Activated CD4-positive, alpha-beta T cell treated with anti-CD3 and anti-CD28 coated beads, Interleukin-10, Interleukin-2, amounts not matched to agents 100 ng/mL and 50 ng/mL, durations not matched to agents 16 hours and 8 hours (primary cell): ENCODE measurements at places on chromosomes 1 and 21.

GRCh38 chr1:159941141-159941540, 4.3 kb downstream of the IGSF9 start:
- DNase-seq, result no peak

DNA sequence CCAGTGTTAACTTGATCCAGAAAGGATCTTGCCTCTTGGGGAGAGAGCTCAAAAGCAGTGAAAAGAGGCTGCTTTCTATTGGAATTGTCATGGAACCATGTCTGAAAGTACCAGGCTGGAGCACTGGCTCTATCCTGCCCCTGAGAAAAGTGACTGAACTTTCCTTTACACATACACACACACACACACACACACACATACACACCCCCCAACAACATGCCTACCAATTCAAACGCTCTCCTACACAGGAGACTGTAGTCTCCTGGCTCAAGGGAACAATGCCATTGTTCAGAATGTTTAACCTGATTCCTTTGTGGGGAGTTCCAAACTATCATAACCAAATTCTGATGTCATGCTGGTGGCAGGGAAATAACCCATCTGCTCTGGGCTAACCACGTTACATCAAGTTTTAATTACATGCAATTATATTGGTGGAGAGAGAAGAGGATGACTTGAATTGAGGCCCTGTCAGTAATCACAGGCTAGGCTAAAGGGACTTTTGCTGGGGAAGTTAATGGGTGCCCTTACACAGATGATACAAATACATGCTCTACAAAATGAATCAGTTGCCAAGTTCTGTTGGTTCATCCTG, 52.3 kb upstream of the DUSP10 start:
- peak; percentile 64 for DNase-seq

GRCh38 chr1:59879574-59879973, 47.0 kb downstream of the CYP2J2 start:
- DNase-seq, result peak; percentile 34

- DNase-seq, result no peak
Observed at GRCh38 chr1:212593821-212594251, 14.7 kb upstream of the ATF3 start.

GRCh38 chr1:38814444-38814983, 45.1 kb downstream of the RRAGC start:
- no peak for DNase-seq

DNA sequence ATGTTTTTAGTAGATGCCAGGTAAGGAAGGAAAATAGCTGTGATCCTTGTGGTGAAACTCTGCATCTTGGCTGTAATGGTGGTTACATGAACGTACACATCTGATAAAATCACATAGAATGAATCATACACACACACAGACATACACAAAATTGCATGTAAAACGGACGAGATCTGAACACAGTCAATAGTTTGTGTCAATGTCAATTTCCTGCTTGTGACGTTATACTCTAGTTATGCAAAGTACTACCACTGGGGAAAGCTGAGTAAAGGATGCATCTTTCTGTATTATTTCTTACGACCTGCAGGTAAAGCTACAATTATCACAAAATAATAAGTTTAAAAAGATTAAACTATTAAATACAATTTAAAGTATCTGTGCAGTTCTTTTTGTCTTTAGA, 493.7 kb upstream of the ZP4 start:
- no peak for DNase-seq

- no peak for DNase-seq
Observed at GRCh38 chr21:14838400-14838799, 226.4 kb downstream of the NRIP1 start.

- DNase-seq, result no peak
Observed at GRCh38 chr1:160521554-160521953, 1.5 kb downstream of the SLAMF6 start.

DNA sequence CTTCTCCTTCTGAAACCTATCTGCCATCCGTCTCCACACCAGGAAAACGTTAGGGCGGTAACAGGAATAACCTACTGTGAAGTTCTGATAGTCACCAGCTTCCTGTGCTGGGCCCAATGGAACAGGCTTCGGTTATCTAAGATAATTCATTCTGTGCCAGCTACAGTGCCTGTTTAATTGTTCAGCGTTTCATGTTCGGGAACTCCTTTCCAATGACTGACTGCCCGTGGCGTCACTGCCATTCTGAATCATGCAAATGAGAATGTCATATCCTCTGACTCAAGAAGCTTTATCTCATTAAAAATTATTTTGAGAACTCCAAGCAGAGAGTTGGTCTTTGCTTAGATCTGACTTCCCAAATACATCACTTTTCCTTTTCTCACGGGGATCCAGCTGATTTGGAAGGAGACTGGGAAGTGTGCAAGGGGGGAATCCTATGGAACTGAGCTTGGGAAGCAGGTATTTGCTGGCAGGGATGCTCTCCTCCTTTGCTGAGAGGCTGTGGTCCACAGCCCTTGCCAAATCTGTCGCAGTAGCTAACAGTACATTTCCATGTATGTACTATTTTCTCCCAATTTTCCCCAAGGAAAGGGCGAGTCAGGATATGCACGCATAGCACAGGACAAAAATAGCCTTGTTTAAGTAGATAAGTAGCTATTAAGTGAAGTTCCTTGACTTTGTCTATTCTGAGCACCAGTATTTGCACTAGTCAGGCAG, 358.7 kb downstream of the LTN1 start:
- no peak for DNase-seq

DNA sequence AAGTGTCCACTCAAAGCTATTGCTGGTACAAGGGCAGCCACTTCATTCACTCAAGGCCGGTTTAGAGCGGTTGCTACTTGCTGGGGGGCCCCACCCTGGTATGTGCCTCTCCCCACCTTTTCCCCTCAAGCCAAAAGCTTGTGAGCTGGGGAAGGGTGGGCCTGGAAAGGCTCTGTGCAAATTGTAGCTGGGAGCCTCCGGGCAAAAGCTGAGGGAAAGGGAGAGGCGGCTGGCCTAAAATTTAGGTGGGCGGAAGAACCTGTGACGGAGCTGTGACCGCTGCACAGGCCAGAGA, 306 bp upstream of the SH3D21 start:
- no peak for DNase-seq

DNA sequence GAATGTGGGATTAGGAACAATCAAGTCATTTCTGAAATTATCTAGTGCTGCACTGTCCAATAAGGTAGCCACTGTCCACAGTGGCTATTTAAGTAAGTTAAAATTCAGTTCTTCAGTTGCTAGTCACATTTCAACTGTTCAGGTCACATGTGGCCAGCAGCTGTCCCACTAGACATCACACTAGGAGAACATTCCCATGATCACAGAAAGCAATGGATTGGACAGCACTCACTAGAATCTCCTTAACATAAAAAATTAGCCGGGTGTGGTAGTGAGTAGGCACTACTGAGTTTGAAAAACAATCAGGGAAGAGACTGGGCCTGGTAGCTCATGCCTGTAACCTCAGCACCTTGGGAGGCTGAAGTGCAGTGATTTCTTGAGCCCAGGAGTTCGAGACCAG, 33.6 kb downstream of the NUP133 start:
- no peak for DNase-seq

GRCh38 chr21:26659182-26659581, 86.1 kb upstream of the CYYR1 start:
- DNase-seq, result no peak

GRCh38 chr1:20416706-20417105, 69.3 kb downstream of the CAMK2N1 start:
- no peak for DNase-seq

DNA sequence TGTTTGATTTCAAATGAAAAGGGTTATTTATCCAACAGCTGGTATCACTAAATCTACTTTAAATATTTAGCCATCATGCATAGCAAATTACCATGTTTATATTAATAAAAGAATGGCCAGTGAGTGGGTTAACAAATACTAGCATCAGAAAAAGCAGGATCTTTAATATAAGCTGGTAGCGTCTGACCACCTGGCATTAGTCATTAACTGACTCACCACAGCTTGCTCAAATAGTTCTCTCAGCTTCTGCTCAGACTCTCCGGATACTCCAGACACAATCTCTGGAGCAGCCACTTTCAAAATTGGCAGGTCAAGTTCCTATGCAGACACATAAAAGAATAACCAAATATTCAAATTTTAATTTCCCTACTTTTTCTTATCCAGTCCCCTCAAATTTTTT, 29.6 kb downstream of the NVL start:
- peak; percentile 23 for DNase-seq

DNA sequence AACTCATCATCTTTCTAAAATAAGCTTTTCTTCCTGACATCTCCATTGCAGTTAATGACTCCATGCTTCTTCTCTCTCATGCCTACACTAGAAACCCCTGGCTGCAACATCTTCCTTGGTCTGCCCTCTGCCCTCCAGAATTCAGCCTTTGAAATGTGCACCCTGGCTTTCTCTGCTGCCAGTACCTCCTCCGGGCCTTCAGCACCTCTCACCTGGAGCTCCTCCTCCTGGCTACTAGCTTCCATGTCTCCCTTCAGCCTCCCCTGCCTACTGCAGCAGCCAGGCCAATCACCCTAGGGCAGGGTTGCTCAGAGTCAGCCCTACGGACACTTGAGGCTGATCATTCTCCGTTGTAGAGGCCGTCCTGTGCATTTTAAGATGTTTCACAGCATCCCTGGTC, 18.3 kb downstream of the SUSD4 start:
- no peak for DNase-seq

DNA sequence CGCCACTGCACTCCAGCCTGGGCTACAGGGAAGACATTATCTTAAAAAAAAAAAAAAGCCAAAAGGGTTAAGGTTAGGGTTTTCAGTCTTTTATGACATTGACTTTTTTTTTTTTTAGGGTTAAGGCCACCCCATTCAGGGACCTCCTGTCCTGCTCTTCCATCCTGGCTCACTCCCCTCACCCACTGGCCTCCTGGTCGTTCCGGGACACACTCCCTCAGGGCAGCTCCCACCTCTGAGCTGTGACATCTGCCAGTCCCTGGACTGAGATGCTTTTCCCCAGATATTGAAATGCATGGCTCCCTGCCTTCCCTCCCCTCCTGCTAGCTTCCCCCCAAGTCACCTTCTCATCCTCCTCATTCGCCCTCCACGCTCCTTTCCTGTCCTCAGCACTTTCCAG, 9.6 kb downstream of the PLEKHG5 start:
- DNase-seq, result no peak

GRCh38 chr1:103220631-103221041, 112.3 kb upstream of the COL11A1 start:
- no peak for DNase-seq

- no peak for DNase-seq
Observed at GRCh38 chr1:61080413-61081143, 1.8 kb upstream of the NFIA start.

DNA sequence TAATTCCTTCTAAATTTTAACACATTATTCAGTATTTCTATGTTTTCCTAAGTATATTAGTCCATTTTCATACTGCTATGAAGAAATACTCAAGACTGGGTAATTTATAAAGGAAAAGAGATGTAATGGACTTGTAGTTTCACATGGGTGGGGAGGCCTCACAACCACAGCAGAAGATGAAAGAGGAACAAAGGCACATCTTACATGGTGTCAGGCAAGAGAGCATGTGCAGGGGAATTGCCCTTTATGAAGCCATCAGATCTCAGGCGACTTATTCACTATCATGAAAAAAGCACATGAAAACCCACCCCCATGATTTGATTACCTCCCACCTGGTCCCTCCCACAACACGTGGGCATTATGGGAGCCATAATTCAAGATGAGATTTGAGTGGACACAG, 15.6 kb downstream of the GBP5 start:
- DNase-seq, result no peak

DNA sequence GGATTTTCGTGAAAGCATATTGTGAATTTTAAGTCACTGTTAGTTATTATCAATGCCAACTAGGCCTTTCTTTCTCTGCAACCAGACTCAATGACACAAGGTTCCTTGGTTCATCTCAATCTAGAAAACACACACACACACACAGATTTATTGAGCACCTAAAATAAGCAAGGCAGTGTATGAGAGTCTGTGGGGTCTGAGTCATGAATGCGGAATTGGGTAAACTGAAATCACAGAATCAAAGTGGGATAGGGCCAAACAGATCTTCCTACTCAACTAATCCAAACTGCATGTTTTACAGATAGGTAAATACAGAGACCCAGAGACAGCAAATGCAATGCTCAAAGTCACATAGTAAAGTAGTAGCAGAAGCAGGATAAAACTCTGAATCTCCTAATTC, 48.5 kb upstream of the NRDC start:
- DNase-seq, result no peak

GRCh38 chr1:213585959-213586586, 401.7 kb upstream of the PROX1 start:
- no peak for DNase-seq

DNA sequence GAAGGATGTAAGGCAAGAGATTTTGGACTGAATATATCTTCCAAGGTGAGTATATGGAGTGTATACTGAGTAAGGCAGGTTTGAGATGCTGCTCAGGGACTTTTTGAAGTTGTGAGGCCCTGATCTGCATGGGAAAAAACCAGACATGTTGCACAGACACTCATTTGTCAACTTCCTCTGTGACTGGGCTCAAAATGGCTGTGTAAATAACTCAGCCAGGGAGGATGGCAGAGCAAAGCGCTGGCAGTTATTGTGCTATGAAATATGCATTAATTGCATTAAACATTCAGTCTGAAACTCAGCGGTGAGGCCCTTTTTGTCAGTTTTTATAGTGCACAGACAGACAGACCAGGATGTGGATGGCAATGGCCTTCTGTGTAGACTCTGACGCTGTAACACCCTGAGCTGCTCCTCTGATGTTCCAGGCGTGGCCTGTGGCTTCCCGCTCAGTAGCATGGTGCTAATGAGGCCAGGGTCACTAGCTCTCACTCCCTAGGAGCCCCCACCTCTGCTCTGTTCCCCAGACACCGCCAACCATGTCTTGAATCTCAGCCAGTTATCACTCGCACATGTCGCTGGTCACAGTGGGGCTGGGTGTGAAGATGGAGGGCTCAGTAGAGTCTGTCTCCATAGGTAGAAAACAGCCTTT, 307.0 kb upstream of the PROX1 start:
- DNase-seq, result no peak

- peak; percentile 73 for DNase-seq
Observed at GRCh38 chr1:51285055-51285454, 45.3 kb downstream of the TTC39A start.

GRCh38 chr1:78840453-78841271, 165.9 kb downstream of the ADGRL4 start:
- DNase-seq, result no peak

DNA sequence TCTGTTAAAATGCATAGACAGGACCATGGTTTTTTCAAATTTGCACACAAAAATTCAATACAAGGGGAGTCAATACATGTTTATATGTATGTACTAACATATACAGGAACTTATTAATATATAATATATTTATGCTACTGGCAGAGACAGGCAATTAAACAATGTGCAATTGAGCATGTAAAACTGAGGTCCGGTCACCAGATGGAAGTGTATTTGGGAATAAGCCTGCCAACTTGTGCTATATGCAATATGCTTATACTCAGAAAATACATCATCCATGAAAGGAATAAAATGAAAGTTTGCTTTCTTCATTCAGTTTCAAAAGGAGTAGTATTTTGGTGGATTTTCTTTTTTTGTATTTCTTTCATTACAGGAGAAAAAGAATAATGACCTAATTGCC, 640.2 kb upstream of the CXADR start:
- no peak for DNase-seq

GRCh38 chr1:173202424-173203145, 4.5 kb downstream of the TNFSF4 start:
- peak; percentile 30 for DNase-seq

GRCh38 chr1:1862905-1863547, 27.9 kb downstream of the GNB1 start:
- peak; percentile 24 for DNase-seq
